ENCODE measurements at places on chromosomes 3 and 15. TPM values are rescaled to one million over a fixed set of nuclear protein-coding genes. Genes with fewer than 3 reads are reported as not detected.

DNA sequence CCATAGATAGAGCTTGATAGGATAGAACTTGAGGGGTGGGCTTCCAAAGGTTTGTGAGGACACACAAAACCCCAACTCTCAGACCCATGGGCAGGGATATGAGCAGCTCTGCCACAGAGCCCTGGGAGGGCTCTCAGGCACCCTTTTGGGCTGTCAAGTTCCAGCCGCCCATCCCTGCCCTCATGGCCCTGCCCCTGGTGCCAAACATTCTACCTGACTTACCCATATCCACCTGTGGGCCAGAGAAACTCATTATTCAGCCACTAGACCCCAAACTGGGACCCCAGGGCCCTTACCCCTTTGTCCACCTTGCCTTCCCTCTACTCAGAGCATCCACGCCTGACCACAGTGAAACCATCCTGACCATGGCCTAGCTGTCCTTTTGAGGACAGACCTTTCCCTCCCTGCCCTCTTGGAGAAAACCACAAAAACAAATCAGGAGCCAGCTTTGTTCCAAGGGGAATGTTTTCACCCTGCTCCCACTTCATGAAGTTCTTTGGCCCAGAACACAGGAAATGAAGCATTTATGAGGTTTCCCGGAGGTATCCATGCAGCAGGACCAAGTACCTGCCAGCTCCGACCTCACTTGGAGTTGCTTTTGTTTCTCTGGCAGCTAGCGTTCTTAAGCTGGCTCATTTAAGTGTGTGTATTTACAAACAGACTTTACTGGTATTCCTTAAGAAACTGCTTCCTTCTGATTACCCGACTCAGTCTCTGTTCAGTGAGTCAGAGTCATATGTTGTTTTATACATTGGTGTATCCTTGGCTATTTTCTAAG lies 34.2 kb upstream of the GALNT15 start:
- no peak for DNase-seq

Gene SLC27A2
- total RNA-seq = not detected

GRCh38 chr3:191368755-191369615 lies 38.7 kb upstream of the UTS2B start:
- no peak for DNase-seq

DNA sequence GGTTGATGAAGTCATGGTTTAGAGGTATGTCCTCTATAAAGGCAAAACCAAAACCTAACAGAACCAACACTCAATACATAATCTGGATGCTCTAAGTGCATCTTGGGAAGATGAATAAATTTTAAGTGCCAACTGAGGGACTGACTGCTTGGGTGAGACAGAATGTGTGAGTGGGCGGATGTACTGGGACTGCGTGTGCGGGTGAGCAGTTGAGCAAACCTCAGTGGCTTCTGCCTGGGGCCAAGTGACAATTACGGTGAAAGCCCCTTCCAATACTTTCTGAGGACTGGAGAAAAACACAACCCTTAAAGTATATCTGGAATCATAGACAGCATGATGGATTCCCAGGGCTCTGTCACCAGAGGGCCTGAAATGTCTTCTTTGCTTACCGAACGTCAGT lies 80.1 kb upstream of the FEZF2 start:
- no peak for DNase-seq

Gene HEXA
- total RNA-seq = 64.3 TPM

GRCh38 chr3:152269831-152270734 lies 1.4 kb downstream of the MBNL1 start:
- DNase-seq = peak; percentile 18

Gene C3orf22
- not detected for total RNA-seq

GRCh38 chr3:29280404-29281093 lies at the start of gene RBMS3:
Gene RBMS3, plus strand, starts transcription at chr3:29281071.
- peak; percentile 90 for DNase-seq

Gene FOXB1
- total RNA-seq = not detected

DNA sequence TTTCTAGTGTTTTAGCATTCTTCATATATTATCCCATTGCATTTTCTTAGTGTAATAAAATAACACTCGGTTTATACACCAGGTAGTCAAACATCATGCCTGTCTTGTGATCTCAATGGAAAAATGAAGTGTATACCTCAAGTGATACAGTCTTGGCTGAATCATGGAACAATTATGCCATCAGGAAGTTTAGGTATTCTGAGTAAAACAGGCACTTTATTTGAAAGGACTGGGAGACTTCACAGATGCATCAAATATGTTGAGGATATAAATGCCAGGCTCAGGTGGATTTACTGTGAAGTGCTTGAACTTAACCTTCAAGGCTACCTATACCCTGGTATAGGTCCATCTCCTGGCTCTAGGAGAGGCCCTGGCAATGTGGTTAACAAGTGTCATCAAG lies 8.5 kb downstream of the TGFBR2 start:
- no peak for DNase-seq

DNA sequence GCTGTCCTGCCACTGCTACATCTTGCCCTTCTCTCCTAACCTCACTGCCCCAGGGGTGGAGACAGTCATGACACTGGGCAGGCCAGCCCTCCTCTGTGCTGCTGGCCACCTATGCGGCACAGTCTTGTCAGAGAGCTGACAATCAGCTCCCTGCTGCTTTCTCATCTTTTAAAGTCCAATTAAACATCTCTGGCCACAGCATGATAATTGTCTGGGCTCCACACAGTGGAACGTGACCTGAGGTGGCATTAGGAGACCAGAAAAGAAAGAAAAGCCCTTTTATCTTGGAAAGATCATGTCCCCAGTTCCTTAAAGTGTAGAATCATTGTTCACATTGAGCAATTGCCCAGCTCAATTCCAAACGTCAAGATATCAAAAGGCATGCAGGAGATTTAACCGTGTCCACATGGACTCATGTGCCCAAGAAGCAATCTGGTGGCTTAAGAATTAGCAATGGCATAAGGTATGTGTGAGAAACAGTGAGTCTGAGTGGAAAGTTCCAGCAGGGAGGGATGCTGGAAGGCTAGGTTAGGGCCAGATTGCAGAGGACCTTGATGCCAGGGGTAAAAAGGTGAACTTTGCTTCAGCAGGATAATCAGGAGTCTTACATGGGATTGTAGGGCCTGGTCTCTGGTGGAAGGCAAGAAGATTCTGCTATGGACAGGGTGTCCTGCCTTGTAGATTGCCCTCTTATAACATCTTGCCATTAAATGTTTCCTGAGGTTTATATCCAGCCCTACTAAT lies 15.3 kb upstream of the CACNA1D start:
- no peak for DNase-seq

DNA sequence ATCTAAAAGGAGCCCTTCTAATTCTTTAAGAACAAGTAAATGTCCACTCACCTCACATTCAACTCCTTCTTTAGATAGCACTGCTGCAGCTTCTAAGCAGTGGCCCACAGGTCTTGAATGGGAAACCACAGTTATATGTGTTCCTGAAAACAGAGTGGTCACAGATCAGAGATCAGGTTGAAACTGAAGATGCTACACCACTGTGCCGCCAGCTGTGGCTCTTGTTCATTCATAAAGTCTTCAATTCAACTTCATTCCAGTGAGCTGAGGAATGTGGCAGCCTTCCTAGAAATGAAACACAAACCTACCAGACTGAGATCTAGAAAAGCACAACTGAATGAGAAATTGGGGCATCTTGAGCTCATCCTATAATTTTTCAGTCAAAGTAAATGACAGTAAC lies 4.0 kb downstream of the PDHB start:
- DNase-seq = no peak

Gene GATM
- total RNA-seq = 42.0 TPM

DNA sequence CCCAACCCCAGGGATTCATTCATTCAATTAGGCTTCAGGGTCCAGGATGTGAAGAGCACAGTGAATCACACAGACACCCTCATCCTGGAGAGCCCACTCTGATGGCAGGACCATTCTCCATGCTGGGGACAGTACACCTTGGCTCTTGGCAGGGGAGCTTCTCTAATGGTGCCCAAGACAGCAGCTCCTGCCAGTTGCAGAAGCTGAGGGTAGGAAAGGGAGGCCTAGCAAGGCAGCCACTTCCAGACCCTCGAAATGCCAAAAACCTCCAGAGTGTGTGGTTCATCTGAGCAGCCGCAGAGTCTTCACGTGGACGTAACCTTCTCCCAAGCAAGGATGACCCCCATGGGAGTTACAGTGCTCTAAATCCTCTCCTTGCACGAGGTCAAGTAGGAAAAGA lies 186.2 kb downstream of the XXYLT1 start:
- DNase-seq = no peak

DNA sequence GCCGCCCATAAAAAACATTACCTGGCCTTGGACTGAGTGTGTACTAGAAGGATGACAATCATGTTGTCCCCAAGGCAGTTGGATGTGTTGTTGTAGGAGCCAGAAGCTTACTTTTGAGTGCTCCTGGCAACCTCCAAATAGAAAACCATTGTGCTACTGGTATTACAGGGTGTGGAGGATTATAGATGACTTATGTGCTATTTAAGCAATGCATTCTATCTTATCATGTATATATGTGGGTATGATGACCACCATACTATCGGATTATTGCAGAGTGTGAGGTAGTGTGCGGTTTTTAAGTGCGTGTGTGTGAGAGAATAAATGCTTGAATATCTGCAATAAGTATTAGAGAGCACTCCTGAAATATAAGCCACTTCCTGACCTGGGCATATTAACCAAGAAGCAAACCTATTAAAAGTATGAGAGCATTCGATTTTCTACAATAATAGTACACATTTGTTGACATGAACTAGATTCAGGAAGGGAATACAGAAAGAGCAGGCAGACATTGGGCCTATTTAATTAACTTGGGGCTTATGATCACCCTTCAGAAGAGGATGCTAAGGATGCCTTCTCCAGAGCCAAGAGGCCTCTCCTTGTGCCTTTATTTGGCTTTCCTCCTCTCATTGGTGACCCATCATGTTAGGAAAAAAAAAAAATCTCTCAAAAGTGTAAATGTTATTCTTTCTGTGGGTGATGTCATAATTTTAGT lies 11.7 kb upstream of the MBNL1 start:
- DNase-seq = no peak

GRCh38 chr3:153173758-153174516 lies 11.9 kb downstream of the RAP2B start:
- DNase-seq = no peak

- no peak for DNase-seq
Measured at GRCh38 chr15:35173444-35174118, 88.5 kb upstream of the NANOGP8 start.

DNA sequence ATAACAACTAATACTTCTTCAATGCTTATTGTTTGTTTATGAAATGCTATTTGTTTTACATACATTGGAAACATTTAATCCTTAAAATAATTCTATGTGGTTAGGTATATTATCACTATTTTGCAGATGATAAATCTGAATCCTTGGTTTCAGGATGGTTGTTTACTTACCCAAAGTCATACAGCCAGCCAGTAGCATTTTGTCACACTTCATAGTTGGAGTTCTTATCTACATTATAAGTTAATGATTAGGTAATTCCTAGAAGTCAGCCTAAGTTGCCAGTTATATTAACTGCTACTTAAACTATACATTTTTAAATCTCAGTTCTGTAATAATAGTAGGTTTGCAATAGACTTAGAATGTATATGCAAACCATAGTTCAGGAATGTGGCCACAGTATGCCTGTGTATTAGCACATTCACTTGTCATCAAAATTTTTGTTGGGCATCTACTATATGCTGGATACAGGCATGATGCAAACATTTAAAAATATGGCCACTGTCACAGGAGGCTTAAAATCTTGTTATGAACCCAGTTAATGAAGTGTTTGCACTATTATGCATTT lies 187.9 kb downstream of the UBE2E2 start:
- DNase-seq = no peak

DNA sequence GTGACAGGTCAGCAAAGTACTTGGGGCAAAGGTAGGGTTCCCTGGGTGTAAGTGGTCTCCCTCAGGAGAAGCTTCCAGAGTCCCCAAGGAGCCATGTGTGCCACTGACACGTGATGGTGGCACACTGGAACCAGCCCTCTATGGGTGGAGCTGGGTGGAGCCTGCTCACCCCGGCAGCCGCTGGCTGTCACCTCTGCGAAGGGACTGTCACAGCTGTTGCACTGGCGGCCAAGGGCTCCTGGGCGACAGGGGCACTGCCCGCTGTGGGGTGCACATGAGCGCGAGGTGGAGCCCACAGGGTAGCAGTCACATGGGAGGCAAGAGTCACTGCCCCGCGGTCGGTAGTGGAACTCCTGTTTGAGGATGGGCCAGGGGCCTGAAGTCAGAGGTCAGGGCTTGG lies 12.0 kb downstream of the CELSR3 start:
- no peak for DNase-seq

- DNase-seq = no peak
Measured at GRCh38 chr3:69872783-69873378, 126.7 kb upstream of the SAMMSON start.

DNA sequence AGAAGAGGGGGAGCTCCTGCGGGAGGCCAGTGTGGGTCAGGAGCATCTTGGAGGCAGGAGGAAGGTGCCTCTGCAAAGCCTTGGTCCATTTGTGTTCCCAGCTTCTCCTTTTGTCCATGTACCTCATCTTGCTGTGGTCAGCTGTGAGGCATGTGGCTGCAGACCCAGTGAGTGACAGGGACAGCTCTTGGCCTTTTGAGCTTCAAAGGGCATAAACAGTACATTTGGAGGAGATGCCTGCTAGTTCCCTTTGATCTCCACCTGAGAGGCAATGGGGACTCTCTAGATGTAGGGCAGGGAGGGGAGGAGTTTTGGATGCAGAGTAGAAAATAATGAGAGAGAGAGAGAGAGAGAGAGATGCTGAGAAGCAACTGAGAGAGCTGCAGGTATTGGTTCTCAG lies 270.0 kb downstream of the TLE3 start:
- no peak for DNase-seq

DNA sequence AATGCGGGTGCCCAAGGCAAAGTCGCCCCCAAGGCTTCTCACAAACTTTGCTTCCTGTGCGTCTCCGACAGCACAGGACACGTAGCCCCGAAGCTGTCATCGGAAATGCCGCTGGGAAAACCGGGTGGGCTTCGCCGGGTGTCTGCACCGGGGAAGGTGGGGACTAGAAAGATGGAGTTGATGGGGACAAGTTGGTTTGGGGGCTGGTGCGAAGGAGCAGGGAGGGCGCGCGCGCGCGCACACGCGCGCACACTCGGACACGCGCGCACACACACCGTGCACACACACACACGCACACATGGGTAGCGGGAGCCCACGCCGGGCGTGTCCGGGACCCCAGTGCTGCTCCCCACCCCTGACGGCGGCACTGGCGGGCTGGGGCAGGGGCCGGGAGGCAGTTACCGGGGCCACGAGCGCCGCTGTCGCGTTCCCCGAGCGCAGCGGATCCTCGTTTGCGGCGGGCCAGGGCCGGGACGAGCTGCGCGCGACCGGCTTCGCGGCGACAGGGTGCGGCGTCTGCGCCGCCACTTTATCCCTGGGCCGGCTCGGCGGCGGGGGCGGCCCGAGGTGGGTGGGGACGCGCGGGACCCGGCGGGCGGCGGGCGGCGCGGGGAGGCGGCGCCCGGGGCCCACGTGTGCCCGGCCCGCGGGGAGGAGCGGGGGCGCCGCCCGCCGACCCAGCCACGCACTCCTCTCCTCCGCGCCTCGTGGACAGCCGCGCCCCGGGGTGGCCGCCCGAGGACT lies 539 bp upstream of the MGLL start:
- no peak for DNase-seq

DNA sequence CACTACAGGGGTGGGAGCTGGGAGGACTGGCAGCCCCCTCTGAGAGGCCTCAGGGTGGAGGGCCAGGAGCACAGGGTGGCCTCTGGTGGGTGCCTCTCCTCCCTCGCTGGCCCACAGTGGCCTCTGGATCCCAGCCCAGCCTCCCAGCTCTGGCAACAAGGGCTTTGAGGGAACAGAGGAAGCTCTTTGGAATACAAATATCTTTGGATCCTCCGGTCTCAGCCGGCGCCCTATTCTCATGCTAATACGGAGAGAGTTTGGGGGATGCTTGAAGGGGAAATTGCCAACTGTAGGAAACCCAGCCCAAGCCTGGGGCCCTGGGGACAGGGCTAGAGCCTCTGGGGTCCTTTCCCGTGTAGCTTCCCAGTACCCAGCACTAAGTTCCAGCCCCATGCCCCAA lies 33.4 kb upstream of the INSYN1 start:
- no peak for DNase-seq
